ENCODE measurements at places on chromosomes 2 and 18.
A peak's percentile ranks its signal among the peaks of the same experiment; 100 is the strongest.

DNA sequence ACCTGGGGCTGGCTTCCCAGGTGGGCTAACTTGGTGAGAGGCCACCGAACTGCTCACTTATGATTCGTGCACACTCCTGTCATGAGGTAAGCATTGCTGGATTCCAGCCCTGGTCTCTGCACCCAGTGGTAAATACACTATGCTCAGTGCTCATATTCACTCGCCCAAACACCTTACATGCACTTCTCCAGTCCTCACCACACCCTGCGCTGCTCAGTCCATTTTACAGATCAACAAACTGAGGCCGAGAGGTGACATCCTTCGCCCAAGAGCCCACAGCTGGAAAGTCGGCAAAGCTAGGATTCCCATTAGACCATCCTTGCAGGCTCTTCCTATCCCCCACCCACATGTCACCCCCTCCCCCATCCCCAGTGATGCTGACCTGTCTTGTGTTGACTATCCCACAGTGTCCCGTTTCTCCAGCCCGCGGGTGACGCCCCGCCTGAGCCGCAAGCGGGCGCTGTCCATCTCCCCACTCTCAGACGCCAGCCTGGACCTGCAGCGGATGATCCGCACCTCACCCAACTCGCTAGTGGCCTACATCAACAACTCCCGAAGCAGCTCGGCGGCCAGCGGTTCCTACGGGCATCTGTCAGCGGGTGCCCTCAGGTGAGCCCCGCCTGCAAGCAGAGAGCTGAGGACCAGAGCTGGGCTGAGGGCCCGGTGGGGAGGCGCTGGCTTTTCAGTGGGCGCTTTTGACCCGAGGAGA, 232.8 kb downstream of the GLI2 start:
- no peak for DNase-seq

DNA sequence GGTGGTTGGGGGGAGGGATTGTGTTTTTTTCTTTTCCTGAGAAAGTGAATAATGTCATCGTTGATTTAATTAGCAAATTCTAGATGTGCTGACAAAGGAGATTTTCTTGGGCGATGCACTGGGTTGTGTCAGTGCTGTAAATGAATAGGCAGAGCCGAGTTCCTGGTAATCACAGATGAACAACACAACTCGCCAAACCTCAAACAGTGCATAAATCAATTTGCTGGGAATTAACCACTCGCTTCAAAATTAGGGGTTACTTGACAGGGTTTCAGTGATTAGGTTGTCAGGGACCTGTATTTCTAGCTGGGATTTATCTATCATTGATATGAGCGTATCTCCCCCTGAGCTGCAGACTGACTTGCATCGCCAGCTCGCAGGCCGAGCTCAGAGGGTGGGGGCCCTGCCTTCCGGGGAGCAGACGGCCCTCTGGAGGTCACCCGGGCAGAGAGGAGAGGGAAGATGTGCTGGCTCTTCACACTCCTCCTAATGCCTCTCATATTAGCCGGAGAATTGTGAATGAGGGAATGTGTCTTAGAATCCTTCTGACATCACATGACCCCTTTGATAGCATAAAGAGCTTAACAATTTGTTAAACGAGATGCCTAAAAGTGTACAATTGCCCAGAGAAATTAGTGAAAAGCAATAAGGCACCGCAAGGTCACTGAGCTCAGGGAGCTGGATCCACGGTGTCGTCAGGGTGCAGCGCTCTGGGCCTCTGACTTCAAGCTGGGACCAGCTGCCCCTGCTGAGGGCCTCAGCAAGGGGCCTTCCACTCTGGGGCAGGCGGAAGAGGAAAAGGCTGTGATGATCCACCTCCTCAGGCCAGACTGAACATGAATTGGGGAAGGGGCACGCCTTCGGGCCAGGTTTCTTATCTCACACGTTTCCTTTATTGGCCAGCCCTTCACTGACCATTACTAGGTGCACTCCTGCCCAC, 48.9 kb downstream of the SMIM21 start:
- DNase-seq = no peak

- DNase-seq = no peak
Observed at GRCh38 chr2:42771546-42772153, 7.7 kb upstream of the OXER1 start.

- no peak for DNase-seq
Observed at GRCh38 chr2:39786761-39787522, 7.9 kb upstream of the THUMPD2 start.

DNA sequence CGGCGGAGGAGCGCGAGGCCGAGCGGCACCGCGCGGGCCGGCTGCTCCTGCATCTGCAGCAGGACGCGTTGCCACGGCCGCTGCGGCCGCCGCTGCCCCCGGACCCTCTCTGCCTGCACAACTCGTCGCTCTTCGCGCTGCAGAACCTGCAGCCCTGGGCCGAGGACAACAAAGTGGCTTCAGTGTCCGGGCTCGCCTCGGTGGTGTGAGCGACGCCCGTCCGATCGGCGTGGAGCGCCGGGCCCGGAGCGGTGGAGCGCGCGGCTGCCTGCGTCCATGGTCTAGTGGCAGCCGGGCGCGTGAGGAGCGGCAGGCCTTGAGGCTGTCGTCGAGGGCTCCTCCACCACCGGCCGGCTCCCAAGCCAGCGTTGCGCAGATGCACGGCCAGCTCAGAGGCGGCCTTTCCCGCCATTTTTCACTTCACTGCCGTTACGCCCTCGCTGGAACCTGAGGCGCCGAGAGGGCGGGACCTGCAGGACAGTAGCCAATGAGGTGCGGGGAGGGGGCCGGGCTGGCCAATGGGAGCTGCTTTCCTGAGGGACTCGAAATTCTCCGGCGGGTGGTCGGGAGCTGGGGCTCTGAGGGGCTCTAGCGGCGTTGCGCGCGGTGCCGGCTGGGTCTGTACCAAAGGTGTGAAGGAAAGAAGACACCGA, 1.9 kb downstream of the TLX2 start:
- peak; percentile 71 for DNase-seq

DNA sequence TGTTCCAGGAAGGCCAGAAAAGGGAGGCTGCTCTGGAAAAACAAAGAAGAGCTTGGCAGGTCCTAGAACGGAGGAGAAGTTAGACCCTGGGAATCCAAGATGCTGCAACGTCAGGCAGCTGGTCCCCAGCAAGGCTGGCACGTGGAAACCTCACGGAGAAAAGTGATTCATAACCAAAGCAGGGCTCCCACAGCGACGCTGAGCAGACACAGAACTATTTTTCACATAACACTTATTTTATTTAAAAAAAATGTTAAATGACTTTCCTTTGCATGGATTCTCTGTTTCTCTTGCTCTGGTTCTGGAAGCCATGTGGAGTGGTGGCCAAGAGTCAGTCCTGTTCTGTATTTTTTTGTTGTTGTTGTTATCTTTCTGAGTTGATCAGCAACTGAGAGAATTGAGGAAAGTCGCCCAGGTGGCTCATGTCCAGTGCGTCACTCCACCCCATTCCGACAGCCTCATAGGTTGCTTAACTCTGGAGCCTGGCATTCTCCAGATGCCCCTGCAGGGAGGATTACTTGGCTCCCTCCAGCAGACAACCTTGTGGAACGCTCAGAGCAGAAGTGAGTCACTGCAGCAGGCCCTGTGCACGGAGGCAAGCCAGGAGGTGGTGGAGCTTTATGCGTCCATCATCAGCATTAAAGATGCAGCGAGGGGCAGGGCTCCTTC, 229.9 kb upstream of the HDAC4 start:
- DNase-seq = no peak

DNA sequence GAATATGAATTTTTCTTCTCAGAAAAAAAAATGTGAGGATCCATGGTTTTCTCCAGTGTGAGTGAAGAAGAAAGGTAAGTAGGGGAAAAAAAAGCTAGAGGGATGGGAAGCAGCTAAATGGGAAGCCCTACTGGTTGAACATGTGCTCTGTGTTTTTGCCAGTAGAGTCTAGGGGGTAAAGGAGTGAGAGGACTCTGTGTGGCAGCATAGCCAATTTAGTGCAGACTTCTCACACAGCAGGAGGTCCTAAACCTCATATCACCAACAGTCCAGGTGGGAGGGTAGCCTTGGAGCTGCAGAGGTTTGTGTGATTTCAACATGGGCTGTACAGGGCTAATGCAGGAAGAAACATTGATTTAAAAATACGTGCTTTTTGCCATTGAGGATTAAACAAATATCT, 334.5 kb upstream of the SPHKAP start:
- DNase-seq = no peak

GRCh38 chr2:96556441-96557330, 20.1 kb downstream of the ARID5A start:
- DNase-seq = peak; percentile 54

GRCh38 chr2:128681507-128681906, 362.8 kb upstream of the HS6ST1 start:
- no peak for DNase-seq

GRCh38 chr2:112836695-112837117, at the start of gene IL1B:
Gene IL1B, minus strand, starts transcription at chr2:112836779. Its CDS starts 550 bp downstream, at chr2:112836229.
- no peak for DNase-seq

DNA sequence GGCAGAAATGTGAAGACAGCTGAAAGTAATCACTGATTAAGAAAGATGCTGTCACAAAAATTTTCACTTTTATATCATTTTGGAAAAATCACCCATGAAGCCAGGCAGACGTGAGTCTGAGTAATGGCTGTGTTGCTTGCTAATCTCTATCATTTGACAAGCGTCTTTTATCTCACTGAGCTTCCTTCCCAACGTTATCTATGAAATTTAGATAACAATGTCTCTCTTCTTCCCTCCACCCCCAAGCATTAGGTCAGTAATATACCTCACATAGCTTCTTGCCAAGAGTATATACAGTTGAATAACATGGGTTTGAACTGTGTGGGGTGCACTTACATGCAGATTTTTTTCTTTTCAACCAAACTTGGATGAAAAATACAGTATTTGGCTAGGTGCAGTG, 388.6 kb upstream of the NRXN1 start:
- DNase-seq = no peak

- no peak for DNase-seq
Observed at GRCh38 chr2:238689331-238689730, 158.6 kb upstream of the TWIST2 start.
